MCF 10A (cell line): ENCODE measurements at places on chromosomes 1 and 21. TPM values are rescaled to one million over a fixed set of nuclear protein-coding genes. Genes with fewer than 3 reads are reported as not detected.

- H3K27me3 ChIP-seq, result no peaks in the 10 kb centered on the region
- H3K27ac ChIP-seq, result no peak overlapping the region
- H3K36me3 ChIP-seq, result peaks cover 22% of the 10 kb centered on the region
- H3K4me1 ChIP-seq, result no peaks in the 10 kb centered on the region
Observed at GRCh38 chr1:39761016-39761415, 10.1 kb downstream of the OXCT2 start.

- no peak overlapping the region for H3K27ac ChIP-seq
- H3K27me3 ChIP-seq, result no peaks in the 10 kb centered on the region
- H3K36me3 ChIP-seq, result peaks cover 56% of the 10 kb centered on the region
- no peak overlapping the region for H3K4me3 ChIP-seq
Observed at GRCh38 chr1:22506130-22506692, 54.6 kb downstream of the ZBTB40 start.

GRCh38 chr1:226051365-226051764, 11.2 kb upstream of the H3-3A start:
- peaks cover 9% of the 10 kb centered on the region for H3K36me3 ChIP-seq
- H3K27ac ChIP-seq, result no peak overlapping the region
- no peaks in the 10 kb centered on the region for H3K27me3 ChIP-seq

- peaks cover 49% of the 10 kb centered on the region for H3K4me1 ChIP-seq
- no peak for DNase-seq
- peaks cover 16% of the 10 kb centered on the region for H3K36me3 ChIP-seq
Observed at GRCh38 chr1:66353257-66353656, 180.7 kb upstream of the SGIP1 start.

DNA sequence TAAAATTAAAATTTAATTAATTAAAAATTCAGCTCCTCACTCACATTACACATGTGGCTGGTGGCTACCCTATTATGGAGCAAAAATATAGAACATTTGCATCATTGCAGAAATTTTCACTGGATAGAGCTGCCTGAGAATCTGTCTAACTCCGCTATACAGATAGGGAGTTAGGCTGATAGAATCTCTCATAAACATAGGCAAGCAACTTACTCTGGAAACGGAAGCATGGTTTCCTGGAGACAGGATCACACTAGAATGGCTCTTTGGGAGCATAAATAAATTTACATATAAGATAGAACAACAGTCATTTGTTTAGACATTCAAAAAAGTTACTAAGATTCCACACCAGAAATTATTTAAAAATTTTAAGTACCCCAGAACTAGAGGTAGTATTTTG, 12.2 kb upstream of the LAMC2 start:
- H3K4me3 ChIP-seq, result no peak overlapping the region
- peaks cover 15% of the 10 kb centered on the region for H3K4me1 ChIP-seq
- no peak overlapping the region for H3K27ac ChIP-seq
- H3K27me3 ChIP-seq, result no peaks in the 10 kb centered on the region

GRCh38 chr1:147072482-147073432, 99.5 kb downstream of the PRKAB2 start:
- no peak overlapping the region for H3K4me3 ChIP-seq
- no peaks in the 10 kb centered on the region for H3K4me1 ChIP-seq
- no peak overlapping the region for H3K27ac ChIP-seq
- no peaks in the 10 kb centered on the region for H3K27me3 ChIP-seq

DNA sequence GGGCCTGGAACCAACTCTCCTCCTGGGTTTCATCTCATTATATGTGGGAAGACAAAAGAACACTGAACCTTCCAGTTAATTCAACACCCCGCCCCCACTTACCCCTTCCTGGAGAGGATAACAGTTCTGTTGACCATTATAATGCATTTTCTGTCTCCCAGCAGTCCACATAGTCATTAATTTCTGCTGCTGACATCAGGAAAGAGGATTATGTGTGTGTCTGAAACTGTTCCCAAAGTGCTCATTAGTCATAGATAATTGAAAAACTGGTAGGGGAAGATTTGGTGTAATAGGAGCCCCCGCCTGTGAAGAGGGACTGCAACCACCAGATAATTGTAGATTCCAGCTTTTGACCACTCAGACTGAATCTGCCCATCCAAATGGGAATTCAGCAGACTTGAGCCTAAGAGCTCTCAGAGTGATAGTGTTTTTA, 208.7 kb downstream of the FGGY start:
- no peaks in the 10 kb centered on the region for H3K36me3 ChIP-seq
- H3K27me3 ChIP-seq, result no peaks in the 10 kb centered on the region
- no peak for DNase-seq
- no peak overlapping the region for H3K4me3 ChIP-seq
- peaks cover 13% of the 10 kb centered on the region for H3K4me1 ChIP-seq

DNA sequence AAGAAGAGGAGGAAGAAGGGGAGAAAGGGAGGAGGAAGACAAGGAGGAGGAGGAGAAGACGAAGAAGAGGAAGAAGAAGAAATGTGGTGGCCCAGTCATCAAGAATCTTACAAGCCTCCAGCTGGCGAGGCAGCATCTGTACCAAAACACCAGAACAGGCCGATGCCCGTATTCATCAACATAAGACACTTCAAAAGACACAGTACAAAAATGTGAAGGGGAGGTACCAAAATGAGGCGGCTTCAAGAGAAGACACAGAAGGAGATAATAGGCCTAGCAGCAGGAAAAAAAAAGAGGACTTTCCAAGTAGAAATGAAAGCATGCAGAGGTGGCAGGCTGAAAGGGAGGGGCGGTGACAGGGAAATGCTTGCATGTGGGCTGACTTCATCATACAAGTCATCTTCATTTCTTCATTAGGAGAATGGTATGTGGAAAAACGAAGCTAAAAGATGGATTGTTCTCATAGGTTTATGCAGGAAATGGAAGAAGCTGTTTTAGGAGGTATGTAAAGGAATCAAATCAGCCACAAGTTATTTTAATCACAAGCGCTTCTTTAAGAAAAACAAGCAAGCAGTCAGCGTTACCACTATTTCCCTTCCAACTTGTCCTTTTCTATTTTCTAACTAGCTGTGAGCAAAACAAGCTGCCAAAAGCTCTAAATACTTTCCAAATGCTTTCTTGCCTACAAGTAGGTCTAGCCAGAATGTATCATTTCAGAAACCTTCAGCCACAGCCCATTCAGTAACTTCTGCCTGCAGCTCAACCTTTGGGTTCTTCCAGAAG, 192.3 kb downstream of the SLC45A1 start:
- H3K27me3 ChIP-seq, result no peaks in the 10 kb centered on the region
- DNase-seq, result no peak
- H3K36me3 ChIP-seq, result peaks cover 30% of the 10 kb centered on the region
- peaks cover 14% of the 10 kb centered on the region for H3K4me1 ChIP-seq
- no peak overlapping the region for H3K27ac ChIP-seq
- H3K4me3 ChIP-seq, result no peak overlapping the region

- no peak for DNase-seq
- no peaks in the 10 kb centered on the region for H3K27me3 ChIP-seq
- peaks cover 14% of the 10 kb centered on the region for H3K4me1 ChIP-seq
- no peaks in the 10 kb centered on the region for H3K36me3 ChIP-seq
- peak overlapping the region; percentile 81 for H3K4me3 ChIP-seq
Observed at GRCh38 chr1:26335774-26336476, 18.0 kb downstream of the CRYBG2 start.

DNA sequence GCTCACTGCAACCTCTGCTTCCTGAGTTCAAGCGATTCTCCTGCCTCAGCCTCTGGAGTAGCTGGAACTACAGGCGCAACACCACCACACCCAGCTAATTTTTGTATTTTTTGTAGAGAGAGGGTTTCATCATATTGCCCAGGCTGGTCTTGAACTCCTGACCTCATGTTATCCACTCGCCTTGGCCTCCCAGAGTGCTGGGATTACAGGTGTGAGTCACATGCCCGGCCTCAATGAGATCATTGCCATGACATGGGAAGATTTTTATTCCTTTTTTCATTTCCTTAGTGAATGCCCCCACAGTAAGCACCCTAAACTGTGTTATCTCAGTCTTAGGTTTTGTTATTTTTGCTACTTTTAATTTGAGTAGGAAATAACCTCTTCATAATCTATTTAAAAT, 977.9 kb downstream of the BRINP3 start:
- H3K27ac ChIP-seq, result no peak overlapping the region
- no peak overlapping the region for H3K4me3 ChIP-seq
- no peaks in the 10 kb centered on the region for H3K36me3 ChIP-seq
- DNase-seq, result peak; percentile 9

- peak; percentile 78 for DNase-seq
- H3K4me1 ChIP-seq, result peaks cover 39% of the 10 kb centered on the region
- H3K27me3 ChIP-seq, result no peaks in the 10 kb centered on the region
- no peak overlapping the region for H3K27ac ChIP-seq
- H3K4me3 ChIP-seq, result peak overlapping the region; percentile 82
Observed at GRCh38 chr1:231421546-231421970, 529 bp downstream of the EGLN1 start.

GRCh38 chr1:2271211-2271721, 43.1 kb downstream of the SKI start:
- no peaks in the 10 kb centered on the region for H3K27me3 ChIP-seq
- no peak for DNase-seq
- no peaks in the 10 kb centered on the region for H3K36me3 ChIP-seq

DNA sequence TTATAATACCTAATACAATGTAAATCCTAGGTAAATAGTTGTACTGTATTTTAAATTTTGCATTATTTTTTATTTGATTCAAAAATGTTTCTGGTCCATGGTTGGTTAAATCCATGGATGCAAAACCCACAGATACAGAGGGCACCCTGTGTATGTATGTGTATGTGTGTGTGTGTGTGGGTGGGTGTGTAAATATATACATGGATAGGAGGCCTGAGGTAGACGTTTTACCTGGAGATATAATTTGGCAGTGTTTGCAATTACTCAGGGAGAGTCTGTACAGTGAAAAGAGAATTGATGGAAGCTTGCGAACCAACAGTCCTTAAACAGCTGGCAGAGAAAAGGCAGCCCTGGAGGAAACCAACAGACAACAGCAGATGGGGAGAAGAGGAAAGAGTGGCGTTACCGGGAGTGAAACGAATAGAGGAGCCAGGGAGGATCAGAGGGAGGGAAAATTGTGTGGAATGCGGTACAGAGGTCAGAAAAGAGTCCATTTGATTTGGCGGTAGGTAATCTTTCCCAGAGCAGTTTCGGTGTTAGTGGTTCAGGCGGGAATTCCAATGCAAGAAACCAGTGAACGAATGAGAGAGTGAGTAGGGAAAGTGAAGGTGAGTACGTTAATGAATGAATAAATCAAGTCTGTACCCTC, 47.9 kb upstream of the NBL1 start:
- DNase-seq, result no peak
- peak overlapping the region; percentile 98 for H3K27ac ChIP-seq
- H3K27me3 ChIP-seq, result no peaks in the 10 kb centered on the region
- peaks cover 6% of the 10 kb centered on the region for H3K36me3 ChIP-seq
- peak overlapping the region; percentile 95 for H3K4me3 ChIP-seq

DNA sequence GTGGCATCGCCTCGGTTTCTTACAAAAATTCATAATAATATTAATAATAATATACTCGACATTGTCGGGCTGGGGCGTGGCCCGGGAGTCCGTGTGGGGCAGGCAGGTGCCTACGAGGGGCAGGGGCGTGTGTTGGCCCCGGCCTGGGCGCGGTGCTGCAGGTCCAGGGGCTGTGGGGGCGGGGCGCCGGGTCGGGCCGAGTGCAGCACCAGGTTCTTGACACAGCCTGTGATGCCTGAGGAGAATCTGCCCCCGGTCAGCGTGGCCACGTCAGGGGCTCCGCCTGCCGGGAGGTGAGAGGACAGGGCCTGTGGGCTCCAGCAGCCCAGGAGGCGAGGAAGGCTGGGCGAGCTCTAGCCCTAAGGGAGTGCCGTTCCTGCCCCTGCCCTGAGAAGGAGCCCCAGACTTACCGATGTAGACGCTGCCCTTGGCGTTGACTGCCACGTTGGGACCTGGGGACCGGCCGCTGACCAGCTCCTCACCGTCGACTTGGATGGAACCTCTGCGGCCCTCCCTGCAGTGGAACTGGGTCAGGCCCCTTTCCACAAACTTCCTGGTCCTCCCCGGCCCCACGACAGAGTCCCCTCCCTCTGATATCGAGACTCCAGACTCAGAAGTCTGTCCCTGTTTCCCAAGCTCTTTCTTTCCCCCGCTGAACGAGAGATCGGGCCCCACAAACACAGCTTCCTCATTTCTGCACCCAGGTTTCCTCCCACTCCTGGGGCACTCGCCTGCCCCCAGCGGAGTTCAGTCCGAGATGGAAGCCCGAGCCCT, 11.3 kb downstream of the LDLRAD2 start:
- H3K4me1 ChIP-seq, result no peaks in the 10 kb centered on the region
- no peaks in the 10 kb centered on the region for H3K27me3 ChIP-seq
- H3K27ac ChIP-seq, result no peak overlapping the region
- H3K36me3 ChIP-seq, result peaks cover 23% of the 10 kb centered on the region

DNA sequence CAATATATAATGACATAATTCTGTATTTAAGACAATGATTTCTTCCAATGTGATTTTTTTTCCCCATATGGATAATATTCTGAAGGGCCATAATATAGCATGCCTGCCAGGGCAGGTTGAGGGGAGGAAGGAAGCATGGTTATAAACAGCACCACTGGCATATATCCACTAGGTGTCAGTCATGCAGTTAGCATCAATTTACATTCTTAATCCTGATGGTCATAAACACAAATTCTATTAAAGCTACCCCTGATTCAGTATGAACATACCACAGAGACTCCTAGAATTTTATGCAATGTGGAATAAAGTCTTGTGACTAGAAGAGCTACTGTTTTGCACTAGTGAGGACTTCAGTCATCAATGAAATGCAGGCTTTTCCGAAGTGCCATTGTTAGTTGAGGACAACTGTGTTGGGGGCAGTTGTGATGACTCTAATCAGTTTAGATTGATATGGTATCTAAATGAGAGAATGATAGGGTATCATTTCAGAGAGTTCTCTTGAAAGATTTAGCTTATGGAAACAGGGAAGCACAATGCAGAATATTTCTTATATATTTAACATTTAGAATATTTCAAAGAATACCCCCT, 342.7 kb upstream of the NR5A2 start:
- H3K27ac ChIP-seq, result no peak overlapping the region
- no peak overlapping the region for H3K4me3 ChIP-seq
- peaks cover 18% of the 10 kb centered on the region for H3K4me1 ChIP-seq
- peak; percentile 82 for DNase-seq
- H3K27me3 ChIP-seq, result no peaks in the 10 kb centered on the region

GRCh38 chr1:245345191-245345884, 190.6 kb downstream of the KIF26B start:
- no peak overlapping the region for H3K27ac ChIP-seq
- H3K4me3 ChIP-seq, result no peak overlapping the region
- H3K27me3 ChIP-seq, result peaks cover 46% of the 10 kb centered on the region
- DNase-seq, result no peak
- H3K4me1 ChIP-seq, result no peaks in the 10 kb centered on the region
- no peaks in the 10 kb centered on the region for H3K36me3 ChIP-seq

GRCh38 chr1:156126043-156126629, 11.6 kb downstream of the LMNA start:
- no peaks in the 10 kb centered on the region for H3K27me3 ChIP-seq
- peaks cover 85% of the 10 kb centered on the region for H3K4me1 ChIP-seq
- H3K27ac ChIP-seq, result peak overlapping the region; percentile 96
- H3K36me3 ChIP-seq, result peaks cover 45% of the 10 kb centered on the region

The EXO1 gene
- 7.3 and 17.5 TPM in 2 replicates for total RNA-seq

The PTPN14 gene
- 240 and 243 TPM in 2 replicates for total RNA-seq

The LENEP gene
- 0.83 TPM in 1 of 2 replicates, not detected in the other for total RNA-seq

The AMY2A gene
- total RNA-seq, result not detected in 2 replicates

The RPS27 gene
- 3,026 and 3,064 TPM in 2 replicates for total RNA-seq

The MINDY1 gene
- 8.9 and 10.4 TPM in 2 replicates for total RNA-seq

The ATP1A2 gene
- total RNA-seq, result 0.07 TPM in 1 of 2 replicates, not detected in the other

The IFNLR1 gene
- 0.12 and 0.19 TPM in 2 replicates for total RNA-seq

The CYP4A11 gene
- not detected in 2 replicates for total RNA-seq
